ENCODE measurements at places on chromosomes 2 and 18.
A peak's percentile ranks its signal among the peaks of the same experiment; 100 is the strongest.

- DNase-seq: no peak
These were observed 533.5 kb downstream of the PARD3B start for GRCh38 chr2:205078762-205079161.

DNA sequence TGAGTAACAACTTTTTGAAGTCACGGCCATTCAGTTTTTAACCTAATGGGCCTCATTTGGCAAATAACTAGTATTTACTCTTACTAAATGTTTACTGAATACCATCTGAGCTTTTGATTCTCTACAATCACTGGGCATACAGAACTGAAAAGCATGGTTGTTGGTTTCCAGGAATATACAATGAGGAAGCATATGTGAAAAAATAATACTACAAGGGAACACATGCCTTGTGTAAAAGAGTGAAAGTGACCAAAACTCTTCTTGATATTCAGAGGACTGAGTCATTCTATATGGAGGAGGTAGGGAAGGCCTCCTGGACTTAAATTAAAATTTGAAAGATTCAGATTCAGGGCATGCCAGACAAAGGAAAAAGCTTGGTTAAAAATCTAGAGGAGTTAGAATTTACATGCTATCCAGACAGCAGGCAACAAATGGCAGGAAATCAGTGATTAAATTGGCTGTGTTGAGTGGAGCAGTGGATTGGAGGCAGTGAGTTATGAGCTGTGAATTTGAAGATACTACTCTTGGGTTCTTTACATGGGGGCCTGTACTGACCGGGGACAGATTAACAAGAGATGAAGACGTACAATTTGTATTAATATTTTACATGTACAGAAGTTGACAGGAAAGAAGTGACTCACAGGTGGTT lies 53.6 kb upstream of the NRXN1 start:
- no peak for DNase-seq

- no peak for DNase-seq
These were observed 972 bp upstream of the IGFBP5 start for GRCh38 chr2:216696321-216696720.

DNA sequence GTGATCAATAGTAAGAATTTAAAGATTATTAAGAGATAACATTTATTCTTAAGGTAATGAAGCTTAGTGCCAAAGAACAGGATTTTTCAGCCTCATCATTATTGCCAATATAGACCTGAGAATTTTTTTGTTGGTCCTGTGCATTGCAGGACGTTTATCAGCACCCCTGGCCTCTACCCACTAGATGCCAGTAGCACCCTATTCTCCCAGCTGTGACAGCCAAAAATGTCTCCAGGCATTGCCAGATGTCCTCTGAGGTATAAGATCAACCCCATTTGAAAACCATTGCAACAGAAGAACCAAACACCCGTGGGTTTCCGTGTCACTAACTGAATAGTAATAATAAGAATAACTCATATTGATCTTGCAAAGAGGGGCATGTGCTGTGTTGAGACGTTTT lies 700.0 kb upstream of the SOX11 start:
- peak; percentile 3 for DNase-seq

- DNase-seq: no peak
These were observed 13.4 kb downstream of the LAMA3 start for GRCh38 chr18:23702606-23703005.

DNA sequence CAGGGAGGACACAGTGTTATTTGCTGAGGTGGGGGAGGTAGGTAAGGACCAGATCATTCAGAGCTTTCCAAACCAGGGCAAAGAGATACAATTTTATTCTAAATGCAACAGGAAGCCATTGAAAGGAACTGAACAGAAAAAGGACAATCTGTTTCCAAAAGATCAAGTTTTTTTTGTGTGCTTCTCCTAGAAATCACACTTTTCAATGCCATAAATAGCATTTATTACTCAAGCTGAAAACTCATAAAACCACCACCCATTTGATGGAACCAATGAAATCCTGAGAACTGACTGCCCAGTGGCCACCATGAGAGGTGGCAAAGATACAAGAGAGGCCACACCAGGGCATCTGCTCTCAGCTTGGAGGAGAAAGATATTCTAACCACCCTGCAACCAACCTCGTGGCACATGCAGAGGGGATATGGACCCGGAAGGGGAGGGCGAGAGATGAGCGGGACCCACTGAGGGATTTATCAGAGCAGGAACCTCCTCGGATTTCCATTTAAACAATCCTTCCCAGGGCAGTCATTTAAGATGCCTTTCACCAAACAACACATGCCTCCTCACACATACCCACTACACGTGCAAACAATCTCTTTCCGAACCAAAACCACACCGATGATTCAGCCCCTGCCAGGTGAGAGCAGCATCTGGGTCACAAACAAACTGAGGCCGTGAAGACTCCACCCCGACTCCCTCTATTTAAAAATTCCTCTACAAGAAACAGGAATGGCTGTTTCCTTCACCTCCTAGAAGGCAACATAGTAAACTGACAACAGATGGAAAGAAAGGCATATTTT lies 8.8 kb downstream of the CYB5A start:
- peak; percentile 41 for DNase-seq

DNA sequence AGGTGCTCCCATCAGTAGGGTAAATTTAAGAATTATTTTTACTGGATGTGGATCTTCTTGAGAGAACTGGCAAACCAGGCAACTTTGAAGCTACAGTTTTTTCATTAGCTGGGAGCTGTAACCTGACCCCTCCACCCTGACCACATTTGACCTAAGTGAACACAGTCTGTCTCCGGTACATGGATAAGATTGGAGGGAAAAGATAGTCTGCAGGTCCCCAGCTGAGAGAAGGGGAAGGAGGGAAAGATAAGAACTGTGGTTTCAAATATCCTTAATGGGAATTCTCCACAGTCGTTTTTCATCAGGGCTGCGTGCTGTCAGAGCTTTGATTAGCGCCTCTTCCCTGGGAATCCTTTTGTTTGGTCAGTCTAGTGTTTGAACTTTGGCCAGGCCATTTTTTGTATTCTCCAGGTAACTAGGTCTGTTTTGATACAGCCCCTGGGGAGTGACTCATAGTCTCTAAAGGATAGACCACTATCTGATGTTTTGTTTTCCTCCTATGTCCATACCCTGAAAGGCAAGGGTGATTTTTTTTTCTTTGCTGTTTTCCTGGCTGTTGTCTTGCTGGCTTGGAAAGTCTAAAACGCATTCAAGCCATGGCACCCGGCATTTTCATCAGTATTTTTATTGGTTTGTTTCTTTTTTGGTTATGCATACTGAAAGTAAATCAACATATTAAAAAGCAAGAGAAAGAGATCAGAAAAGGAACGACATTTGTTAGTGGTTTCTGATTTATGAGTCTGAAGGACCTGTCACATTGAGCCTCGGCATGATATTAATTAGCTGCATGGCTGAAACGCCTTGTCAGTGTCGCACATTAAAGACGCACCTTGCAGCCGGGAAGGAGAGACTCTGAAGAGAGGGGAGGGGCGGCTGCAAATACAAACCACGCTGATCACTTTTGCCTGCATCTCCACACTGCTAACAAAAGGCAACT lies 183.4 kb upstream of the FN1 start:
- DNase-seq: peak; percentile 55

- DNase-seq: peak; percentile 19
These were observed at the start of gene PTH2R for GRCh38 chr2:208406474-208407451. TSS of gene PTH2R (plus strand) at chr2:208406792. CDS start at chr2:208407044, 252 bp downstream.

- DNase-seq: no peak
These were observed 204.0 kb downstream of the ARL4C start for GRCh38 chr2:234292962-234293243.

DNA sequence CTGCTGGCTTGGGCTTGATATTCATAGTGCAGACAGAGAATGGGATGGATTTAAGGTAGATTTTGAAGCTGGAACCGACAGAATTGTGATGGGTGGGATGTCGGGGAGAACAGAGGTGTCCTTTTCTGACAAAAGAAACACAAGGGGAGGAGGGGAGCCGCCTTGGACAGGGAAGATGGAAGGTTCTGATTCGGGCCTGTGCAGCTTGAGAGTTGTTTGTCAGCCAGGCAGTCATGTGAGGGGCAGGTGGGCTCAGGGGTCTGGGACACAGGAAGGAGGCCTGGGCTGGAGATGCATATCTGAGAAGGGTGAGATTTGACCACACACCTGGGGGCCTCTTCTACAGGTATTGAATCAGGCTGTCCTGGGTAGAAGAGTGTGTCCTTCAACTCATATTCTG lies 41.4 kb downstream of the NPAS2 start:
- DNase-seq: no peak

- peak; percentile 47 for DNase-seq
These were observed 201.0 kb downstream of the SMAD7 start for GRCh38 chr18:48749768-48750167.

DNA sequence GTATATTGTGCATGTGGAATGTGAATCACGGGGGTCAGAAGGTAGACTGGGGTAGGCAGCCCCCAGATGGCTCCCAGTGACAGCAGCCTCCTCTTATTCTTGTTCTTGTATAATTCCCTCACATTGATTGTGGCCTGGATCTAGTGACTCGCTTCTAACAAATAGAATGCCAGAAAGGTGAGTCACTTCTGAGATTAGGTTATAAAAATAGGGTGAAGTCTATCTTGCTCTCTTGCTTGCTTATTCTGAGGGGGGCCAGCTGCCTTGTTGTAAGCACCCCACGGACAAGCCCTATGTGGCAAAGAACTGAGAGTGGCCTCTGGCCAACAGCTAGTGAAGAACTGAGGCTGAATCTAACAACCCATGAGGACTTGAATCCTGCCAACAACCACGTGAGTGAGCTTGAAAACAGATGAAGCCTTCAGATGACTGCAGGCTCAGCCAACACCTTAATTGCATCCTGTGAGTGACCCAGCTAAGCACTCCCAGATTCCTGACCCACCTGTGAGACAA lies 15.6 kb upstream of the RMND5A start:
- peak; percentile 89 for DNase-seq

GRCh38 chr2:69952336-69953115 lies 8.9 kb downstream of the ASPRV1 start:
- no peak for DNase-seq

GRCh38 chr18:58416014-58416703 lies 212.7 kb downstream of the ALPK2 start:
- no peak for DNase-seq

DNA sequence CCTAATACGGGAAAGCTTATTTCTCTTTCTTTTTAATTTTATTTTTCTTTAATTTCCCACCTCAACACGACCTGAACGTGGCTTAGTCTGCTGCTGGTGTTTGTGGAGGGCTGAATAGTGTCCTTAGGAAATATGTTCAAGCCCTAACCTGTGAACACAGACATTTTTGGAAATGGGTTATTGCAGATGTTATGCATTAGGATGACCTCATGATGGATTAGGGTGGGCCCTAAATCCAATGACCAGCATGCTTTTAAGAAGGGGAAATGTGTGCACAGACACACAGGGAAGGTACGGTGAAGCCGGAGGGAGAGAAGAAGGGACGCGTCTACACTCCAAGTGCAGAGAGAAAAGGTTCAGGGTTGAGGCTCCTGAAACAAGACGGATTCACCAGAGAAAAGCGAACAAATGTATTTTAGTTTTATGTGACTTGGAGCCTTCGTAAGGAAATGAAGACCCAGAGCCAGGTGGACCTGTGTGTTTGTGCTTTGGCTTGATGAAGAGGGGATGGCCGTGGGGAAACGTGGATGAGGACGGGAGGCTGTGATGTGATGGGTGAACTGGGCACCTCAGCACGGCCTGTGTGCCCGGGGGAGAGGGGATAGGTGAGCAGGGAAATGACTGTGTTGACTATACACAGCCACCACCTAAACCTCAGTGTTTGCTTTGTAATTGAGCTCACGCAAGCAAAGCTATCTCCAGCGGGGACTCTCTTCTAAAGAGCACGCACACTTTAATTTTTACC lies 37.5 kb downstream of the RTP5 start:
- DNase-seq: no peak

DNA sequence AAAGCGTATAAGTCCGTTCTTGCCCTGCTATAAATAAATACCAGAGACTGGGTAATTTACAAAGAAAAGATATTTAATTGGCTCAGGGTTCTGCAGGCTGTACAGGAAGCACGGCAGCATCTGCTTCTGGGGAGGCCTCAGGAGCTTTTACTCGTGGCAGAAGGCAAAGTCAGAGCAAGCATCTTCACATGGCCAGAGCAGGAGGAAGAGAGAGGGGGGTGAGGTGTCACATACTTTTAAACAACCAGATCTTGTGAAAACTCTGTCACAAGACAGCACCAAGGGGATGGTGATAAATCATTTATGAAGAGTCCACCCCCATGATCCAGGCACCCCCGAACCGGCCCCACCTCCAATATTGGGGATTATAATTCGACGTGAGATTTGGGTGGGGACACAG lies 130.6 kb downstream of the LTBP1 start:
- DNase-seq: no peak

- DNase-seq: no peak
These were observed 82.7 kb downstream of the LAMA1 start for GRCh38 chr18:7034924-7035323.

DNA sequence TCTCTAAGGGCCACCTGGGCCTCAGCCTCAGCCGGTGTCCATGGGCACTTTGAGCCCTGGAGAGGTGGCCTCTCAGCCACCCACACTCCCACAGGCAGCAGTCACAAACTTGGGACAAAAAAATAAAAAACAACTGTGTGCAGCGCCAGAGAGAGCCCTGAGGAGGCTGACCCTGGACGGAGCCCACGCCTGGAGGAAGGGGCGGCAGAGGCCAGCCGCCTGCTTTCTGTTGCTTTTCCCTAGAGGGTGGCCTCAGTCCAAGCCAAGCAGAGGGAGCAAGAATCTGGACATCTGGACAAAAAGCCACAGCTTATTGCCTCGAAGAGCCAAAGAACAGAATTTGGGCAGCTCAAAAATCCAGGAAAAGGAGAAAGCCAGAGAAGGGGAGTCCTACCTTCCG lies 43.3 kb upstream of the LDLRAD4 start:
- no peak for DNase-seq

GRCh38 chr18:34837769-34838272 lies 127.7 kb downstream of the DTNA start:
- DNase-seq: no peak

DNA sequence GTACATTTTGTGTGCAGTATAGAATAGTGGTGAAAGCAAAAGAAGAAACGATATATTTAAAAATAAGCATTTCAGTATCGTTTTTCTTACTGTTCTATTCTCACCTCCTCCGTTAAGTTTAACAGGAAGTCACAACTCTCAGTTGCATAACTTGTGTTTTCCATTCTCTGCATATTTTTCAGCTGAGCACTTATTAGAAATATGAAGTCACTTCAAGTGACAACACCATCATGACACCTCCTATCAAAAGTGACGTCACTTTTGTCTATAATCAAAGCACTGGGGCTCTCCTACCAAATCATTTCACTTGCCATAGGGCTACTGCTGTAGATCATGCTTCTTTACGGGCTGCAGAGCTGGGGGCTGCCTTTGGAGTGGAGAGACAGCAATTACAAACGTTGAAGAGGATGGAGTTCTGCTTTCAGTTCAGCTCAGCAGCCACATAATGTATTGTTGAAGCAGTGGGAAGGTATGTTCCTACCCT lies 36.3 kb downstream of the STAT4 start:
- peak; percentile 3 for DNase-seq

- DNase-seq: peak; percentile 59
These were observed 89.7 kb downstream of the KCTD1 start for GRCh38 chr18:26458526-26459232.

- DNase-seq: no peak
These were observed 14.8 kb upstream of the GPR55 start for GRCh38 chr2:230939691-230940470.
